ENCODE measurements at places on chromosomes 1 and 21. TPM values are rescaled to one million over a fixed set of nuclear protein-coding genes. Genes with fewer than 3 reads are reported as not detected.

The MPL gene
- 0.41 TPM for polyA plus RNA-seq

The CFAP126 gene
- 2.5 TPM for polyA plus RNA-seq

The NTMT2 gene
- 10.6 TPM for polyA plus RNA-seq

The FCER1G gene
- polyA plus RNA-seq: 21.4 TPM

The SH2D1B gene
- 0.18 TPM for polyA plus RNA-seq

The NLRP3 gene
- polyA plus RNA-seq: 1.8 TPM

The STUM gene
- polyA plus RNA-seq: 20.5 TPM
